ENCODE measurements at places on chromosomes 4 and X. TPM values are rescaled to one million over a fixed set of nuclear protein-coding genes. Genes with fewer than 3 reads are reported as not detected.

Gene CENPE
- total RNA-seq, result 47.6 TPM

Gene SCD5
- 0.59 TPM for total RNA-seq

Gene CXCL11
- 0.48 TPM for total RNA-seq

Gene ADH7
- not detected for total RNA-seq

Gene HPGDS
- 3.2 TPM for total RNA-seq

Gene UTP14A
- total RNA-seq, result 31.3 TPM

All from T-helper 2 cell treated with Interferon-gamma antibody and Interleukin-4, amounts not matched to agents 100 ng/mL and 5 ng/mL, for 36 hours (primary cell).